Stimulated activated CD8-positive, alpha-beta memory T cell treated with anti-CD3 and anti-CD28 coated beads, Interleukin-15, amount 100 ng/mL, for 48 hours (primary cell): ENCODE measurements at places on chromosomes 3 and 15.

DNA sequence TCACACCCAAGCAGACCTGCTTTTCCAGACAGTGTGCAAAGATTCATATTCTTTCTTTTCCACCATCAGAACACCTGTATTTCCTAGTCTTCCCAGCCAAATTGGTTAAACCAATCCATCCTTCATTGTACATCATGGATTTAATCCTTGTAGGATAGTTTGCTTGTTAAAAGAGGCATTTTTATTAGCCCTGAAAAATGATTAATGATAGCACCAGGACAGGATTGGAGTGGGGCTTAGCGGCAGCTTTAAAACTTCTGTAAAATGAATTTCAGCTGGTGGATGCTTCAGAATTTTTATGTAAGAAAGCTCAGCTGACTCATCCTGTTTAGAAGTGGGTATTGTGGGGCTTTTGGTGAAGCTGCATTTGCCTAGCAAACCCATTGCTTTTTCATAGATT, 36.1 kb upstream of the ARHGEF26 start:
- no peak for DNase-seq

GRCh38 chr3:158491968-158492367, 79.0 kb upstream of the MLF1 start:
- no peak for DNase-seq

DNA sequence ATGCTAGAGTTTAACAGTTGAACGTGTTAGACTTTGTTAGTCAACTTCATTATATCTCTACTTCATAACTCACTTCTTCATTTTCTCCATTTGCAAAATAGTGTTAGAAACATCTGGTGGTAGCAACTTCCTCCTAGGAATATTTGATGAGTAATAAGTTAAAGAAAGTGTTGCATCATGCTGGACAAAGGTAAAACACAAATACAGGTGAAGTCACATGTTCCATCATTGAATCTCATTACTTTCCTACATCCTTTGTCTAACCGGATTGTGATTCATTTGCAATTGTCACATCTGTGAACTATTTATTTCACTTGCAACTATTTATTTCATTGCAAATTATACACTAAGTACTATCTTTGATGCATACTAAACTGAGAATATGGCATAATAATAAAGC, 186.5 kb downstream of the TUSC7 start:
- DNase-seq, result no peak

- DNase-seq, result peak; percentile 75
Measured at GRCh38 chr15:88649286-88649733, 10.5 kb downstream of the ISG20 start.

DNA sequence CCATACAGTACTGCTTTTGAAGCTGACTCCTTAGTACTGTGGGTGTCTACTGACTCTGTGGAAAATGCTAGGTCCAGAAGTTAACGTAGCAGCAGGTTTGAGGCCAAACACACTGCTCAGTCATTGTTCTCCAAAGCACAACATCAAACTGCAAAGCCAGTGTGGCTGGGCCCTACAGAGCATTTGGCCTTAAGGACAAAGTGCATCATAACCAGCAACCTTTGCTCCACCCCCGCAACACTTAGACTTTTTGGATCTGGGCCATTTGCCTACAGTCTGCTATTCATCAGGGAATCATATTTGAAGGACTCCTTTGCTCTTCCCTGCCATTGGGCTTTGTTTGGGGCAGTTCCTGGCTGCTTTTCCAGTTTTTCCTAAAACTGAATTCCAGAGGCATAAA, 43.1 kb upstream of the ARL6 start:
- DNase-seq, result no peak

GRCh38 chr3:183540501-183541234, 14.8 kb downstream of the KLHL6 start:
- no peak for DNase-seq

- no peak for DNase-seq
Measured at GRCh38 chr3:100105501-100105900, 8.8 kb downstream of the FILIP1L start.

GRCh38 chr3:124652009-124652408, 78.2 kb upstream of the UMPS start:
- no peak for DNase-seq

GRCh38 chr15:66952756-66953522, 112.5 kb upstream of the SMAD3 start:
- DNase-seq, result no peak

- DNase-seq, result no peak
Measured at GRCh38 chr15:67945951-67946700, 106.3 kb upstream of the RNU6-1 start.

- DNase-seq, result no peak
Measured at GRCh38 chr3:179279837-179280236, 28.9 kb upstream of the KCNMB3 start.

DNA sequence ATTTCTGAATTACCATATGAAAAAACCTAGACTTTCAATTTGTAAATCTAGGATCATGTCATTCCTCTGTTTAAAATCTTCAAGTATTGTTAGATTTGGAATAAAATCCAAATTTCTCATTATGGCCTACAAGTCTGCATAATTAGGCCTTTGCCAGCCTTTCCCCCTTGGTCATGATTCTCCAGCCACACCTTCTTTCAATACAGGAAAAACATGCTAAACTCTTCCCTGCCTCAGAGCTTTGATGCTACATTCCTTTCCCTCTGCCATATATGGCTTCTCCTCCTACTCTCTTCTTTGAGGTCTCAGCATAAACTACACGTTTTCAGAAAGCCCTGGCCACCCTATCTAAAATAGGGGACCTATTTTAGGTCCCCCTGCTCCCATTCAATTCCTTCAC, 48.5 kb downstream of the TM6SF1 start:
- DNase-seq, result no peak

DNA sequence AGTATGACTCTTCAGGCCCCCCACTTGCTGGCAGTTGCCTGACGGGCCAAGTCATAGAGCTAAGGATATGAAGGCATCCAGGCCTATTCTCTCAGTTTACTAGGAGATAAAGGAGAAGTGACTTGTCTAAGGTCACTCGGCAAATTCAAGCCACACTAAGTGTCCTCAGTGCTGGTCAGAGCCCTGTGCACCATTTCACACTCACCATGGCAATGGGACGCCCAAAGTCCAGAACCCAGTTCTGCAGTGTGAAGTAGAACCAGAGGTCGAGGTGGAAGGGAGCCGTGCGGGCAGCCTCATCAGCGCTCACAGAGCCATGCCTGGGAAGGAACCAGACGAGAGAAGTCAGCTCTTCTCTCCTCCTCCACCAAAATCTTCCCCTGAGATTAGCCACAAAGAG, 11.2 kb downstream of the CLN6 start:
- DNase-seq, result no peak

DNA sequence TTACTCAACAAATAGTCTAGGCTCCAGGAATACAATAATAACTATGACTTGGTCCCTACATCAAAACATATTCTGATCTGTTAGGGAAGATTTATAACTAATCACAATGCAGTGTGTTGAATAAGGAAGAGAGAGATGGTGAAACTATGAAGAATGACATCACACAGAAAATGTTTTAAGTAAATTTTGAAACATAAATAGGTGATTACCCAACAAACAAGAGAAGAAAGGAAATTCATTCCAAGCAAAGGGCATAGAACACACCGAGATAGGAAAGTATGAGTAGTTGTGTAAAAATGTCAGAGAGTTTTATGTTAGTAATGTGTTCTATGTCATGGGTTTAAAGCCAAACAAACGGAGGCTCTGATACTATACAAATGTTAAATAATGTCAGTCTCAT, 13.4 kb downstream of the SEC62 start:
- no peak for DNase-seq

GRCh38 chr3:59512066-59512465, 462.2 kb upstream of the CFAP20DC start:
- DNase-seq, result no peak

DNA sequence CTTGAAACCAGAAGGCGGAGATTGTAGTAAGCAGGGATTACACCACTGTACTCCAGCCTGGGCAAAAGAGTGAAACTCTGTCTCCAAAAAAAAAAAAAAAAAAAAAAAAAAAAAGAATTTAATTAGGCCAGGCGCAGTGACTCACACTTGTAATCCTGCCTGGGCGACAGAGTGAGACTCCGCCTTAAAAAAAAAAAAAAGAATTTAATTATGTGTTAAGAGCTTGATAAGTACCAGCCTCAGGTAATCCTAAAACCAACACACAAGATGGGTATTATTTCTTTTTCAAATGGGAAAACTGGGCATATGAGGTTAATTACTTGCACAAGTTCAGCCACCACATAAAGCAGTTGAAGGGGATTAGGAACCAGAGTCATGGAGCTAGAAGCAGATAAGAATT, 49.0 kb downstream of the PBRM1 start:
- no peak for DNase-seq

DNA sequence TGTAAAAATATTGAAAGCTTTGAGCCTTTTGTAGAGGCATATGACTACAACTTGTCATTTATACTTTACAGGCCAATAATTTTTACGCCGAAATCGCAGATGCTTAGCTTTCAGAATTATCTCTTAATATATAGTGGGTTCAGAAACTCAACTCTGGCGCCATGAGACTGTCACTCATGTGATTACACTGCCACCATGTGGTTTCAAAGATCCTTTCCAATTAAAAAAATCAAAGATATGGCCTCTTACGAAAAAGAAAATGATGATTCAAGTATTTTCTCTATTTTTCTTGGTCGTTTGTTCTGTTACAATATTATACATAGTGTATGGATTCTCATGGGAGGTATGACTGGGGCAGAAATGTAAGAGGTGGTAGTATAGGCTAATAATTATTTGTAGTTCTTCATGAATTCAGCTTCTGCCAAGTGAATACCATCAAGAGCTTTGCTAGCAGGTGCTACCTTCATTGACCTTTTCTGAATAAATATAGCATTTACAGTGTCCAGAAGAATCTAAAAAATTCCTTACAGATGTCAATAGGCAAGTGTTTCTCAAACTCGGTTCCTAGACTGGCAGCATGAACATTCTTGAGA, 751.7 kb upstream of the GOLIM4 start:
- DNase-seq, result no peak

- no peak for DNase-seq
Measured at GRCh38 chr3:172038798-172039435, 461 bp upstream of the FNDC3B start.

GRCh38 chr3:173825730-173826129, 428.2 kb downstream of the NLGN1 start:
- DNase-seq, result no peak

DNA sequence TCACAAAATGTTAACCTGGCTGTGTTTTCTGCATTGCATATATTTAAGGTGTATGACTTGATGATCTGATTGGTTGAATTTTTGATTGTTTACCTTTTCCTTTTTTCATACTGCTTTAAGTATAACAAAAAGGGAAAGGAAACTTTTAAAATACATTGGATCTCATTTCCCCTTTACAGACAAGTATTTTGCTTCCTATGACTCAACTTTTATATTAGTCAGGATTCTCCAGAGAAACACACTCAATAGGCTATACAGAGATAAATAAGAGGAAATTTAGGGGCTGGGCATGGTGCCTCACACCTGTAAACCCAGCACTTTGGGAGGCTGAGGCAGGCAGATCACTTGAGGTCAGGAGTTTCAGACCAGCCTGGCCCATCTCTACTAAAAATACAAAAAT, 205.8 kb downstream of the TJP1 start:
- no peak for DNase-seq

DNA sequence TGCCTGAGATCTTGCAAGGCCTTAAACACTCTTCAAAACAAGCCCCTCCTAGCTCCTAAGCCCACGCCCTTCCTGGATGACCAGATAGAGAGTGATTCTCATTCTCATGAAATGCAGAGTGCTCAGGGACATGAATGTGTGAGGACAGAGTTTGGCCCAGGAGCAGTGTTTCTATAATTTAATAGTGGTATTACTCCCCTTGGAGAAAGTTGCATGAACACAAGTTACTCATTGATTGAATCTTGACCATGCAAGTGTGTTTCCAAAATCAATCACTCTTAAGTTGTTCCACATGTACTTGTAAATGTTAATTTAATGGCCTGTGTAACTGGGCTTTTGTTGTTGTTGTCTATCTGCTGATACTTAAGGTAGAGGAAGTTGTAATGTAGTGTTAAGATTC, 181.6 kb downstream of the ADAMTSL3 start:
- no peak for DNase-seq

DNA sequence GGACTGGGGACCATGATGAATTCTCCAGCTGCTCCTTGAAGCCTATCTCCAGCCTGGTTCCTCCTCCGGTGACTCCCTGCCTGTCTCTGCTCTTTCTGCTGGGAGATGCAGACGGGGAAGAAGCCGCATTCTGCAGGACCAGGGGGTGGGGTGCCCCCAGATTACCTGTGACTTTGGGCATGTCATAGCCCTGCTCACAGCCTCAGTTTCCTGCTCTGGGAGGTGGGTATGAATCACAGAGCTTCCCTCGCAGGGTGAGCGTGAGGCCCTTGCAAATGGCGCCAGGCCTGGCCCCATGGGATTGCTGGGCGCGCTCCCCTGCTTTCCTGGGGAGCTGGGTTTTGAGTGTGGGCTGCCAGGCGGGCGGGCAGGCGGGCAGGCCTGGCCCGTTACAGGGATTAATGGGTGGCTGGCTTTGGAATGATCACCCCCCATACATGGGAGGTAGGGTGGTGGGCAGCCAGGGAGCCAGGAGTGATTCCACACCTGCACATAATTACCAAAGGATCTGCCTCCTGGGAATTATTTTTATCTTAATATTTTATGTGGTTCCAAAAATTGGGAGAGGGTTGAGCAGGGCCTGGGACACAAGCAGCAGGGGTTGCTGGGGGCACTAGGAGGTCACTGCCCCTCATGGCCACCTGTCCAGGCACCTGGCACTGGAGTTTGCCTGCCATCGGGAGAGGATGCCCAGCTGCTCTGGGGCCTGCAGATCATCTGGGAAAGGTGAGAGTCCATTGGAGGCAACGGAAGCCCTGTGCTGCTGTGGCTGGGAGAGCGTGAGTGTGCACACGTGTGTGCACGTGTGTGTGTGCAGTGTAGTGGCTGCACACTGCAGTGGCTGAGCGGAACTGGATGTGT, 106.8 kb downstream of the WNT7A start:
- no peak for DNase-seq

- no peak for DNase-seq
Measured at GRCh38 chr3:190116551-190117067, 4.1 kb downstream of the P3H2 start.

- no peak for DNase-seq
Measured at GRCh38 chr3:136262559-136262958, 12.4 kb downstream of the PCCB start.

- DNase-seq, result no peak
Measured at GRCh38 chr3:107983247-107983646, 107.6 kb downstream of the CD47 start.

DNA sequence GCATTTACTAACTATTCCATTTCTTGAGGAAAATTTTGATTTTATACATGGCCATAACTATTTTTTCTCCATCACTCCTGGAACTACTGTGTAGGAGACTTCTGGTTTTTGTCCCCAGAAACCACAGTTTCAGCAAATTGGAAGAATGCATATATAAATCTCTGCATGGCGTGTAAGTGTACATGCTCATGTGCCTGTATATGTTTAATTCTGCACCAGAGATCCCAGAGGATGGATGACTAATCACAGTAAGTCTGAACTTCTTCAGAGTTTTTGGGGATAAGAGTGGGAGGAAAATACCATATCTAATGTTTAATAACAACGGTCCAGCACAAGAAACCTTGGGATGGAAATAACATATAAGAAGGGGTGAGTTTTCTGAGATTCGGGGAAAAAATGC, 10.9 kb upstream of the COL6A6 start:
- DNase-seq, result no peak

GRCh38 chr3:78792212-78792611, 975.6 kb downstream of the ROBO1 start:
- no peak for DNase-seq

- DNase-seq, result no peak
Measured at GRCh38 chr3:11126653-11127052, 27.6 kb upstream of the HRH1 start.

GRCh38 chr3:118742760-118743159, 291.9 kb downstream of the IGSF11 start:
- no peak for DNase-seq
